Articular chondrocyte of knee joint (primary cell): ENCODE measurements at places on chromosomes 1 and 21. TPM values are rescaled to one million over a fixed set of nuclear protein-coding genes. Genes with fewer than 3 reads are reported as not detected.

The RGS8 gene
- 0.78 and 1.5 TPM in 2 replicates for total RNA-seq

The HEYL gene
- total RNA-seq = under 0.01 TPM in 1 of 2 replicates, not detected in the other

The CFAP141 gene
- total RNA-seq = not detected in 2 replicates

The CFAP298 gene
- total RNA-seq = 16.7 and 17.1 TPM in 2 replicates

The FAM163A gene
- total RNA-seq = not detected in 2 replicates

The TTF2 gene
- total RNA-seq = 7.1 and 9.1 TPM in 2 replicates

The ZNF648 gene
- 0.22 and 0.26 TPM in 2 replicates for total RNA-seq

The WNT2B gene
- 1.2 and 1.3 TPM in 2 replicates for total RNA-seq

The FHAD1 gene
- 0.11 and 0.52 TPM in 2 replicates for total RNA-seq

The PALMD gene
- 38.3 TPM in 2 replicates for total RNA-seq
